Breast epithelium (tissue), 4 donors: ENCODE measurements at places on chromosomes 2 and 18. TPM values are rescaled to one million over a fixed set of nuclear protein-coding genes. Genes with fewer than 3 reads are reported as not detected.

DNA sequence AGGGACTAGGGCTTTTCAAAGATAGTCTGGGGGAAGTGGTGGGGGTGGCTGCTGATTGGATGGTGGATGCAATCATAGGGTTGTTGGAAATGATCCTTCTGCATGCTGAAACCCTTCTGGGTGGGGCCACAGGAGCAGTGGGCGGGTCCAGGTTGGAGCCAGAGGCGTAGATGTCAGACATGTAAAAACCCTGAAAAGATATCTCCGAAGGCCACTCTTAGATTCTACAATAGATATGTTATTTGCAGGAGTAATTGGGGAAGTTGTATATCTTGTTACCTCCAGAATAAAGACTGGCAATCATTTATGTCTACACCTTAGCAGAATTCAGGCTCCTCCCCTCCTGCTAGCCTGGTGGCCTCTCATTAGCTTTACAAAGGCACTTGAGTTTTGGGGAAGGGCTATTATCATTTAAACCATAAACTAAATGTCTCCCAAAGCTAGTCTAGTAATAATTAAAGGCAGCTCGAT is 8.2 kb upstream of the FAM98A start:
- no peak overlapping the region for H3K27ac ChIP-seq
- H3K36me3 ChIP-seq: no peaks in the 10 kb centered on the region
- no peak for DNase-seq

DNA sequence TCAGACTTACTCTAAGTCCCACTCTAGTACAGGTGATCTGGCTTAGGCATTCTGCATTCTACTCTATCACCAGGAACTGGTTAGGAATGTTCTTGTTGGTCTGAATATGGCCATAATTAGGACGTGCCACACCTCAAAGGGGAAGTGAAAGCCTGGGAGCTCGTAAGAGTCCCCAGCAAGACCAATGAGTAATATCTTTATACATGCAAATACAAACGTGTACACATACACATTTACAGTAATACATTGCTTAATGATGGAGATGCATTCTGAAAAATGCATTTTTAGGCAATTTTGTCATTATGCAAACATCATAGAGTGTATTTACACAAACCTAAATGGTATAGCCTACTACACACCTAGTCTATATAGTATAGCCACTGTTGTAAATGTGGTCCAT is 19.5 kb upstream of the ERCC3 start:
- no peaks in the 10 kb centered on the region for H3K4me1 ChIP-seq
- no peaks in the 10 kb centered on the region for H3K36me3 ChIP-seq
- H3K4me3 ChIP-seq: no peak overlapping the region

DNA sequence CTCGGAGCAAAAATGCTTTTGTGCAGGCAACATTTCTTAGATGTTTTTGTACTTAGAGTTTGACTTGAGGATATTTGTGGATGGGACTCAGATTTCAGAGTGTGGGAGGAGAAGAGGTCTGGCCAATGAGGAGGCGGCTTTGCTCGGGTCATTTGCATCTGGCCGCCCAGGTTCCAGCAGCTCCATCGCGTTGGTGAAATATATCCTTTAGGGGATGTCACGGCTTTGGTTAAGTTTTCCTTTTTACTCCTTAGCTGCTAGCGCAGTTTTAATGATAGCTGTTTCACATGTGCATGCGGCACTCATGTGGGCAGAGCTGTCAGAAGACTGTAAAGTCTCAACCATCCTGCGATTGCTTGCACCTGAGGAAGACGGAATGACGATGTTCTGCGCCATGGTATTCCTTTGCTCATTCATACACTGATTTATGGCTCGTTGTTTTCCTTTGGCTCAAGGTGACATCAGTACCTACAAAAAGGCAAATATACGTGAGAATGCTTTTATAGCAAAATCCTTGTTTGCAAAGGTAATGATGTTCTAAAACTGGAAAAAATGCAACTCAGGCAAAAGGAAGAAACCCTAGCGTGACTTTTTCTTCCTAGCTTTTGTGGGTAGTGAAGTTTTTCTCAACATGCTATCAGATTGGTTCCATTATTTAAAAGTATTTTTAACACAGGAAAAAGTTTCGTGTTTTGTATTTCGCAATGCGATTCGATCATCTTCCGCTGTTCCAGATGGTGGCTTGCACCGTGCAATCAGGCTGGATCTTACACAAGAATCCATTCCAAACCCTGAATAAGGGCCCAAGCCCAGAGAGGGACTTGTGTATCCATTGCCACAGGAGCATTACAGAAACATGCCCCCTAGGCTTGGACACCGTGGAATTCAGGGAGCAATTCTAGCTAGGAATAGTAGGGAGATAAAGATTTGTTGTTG is 70.5 kb upstream of the ZNF516 start:
- no peaks in the 10 kb centered on the region for H3K27me3 ChIP-seq
- peak overlapping the region; percentile 29 for H3K4me3 ChIP-seq
- no peaks in the 10 kb centered on the region for H3K36me3 ChIP-seq

GRCh38 chr2:21046506-21046905 is 2.6 kb upstream of the APOB start:
- DNase-seq: no peak
- H3K4me3 ChIP-seq: no peak overlapping the region
- H3K36me3 ChIP-seq: no peaks in the 10 kb centered on the region
- no peaks in the 10 kb centered on the region for H3K27me3 ChIP-seq
- H3K27ac ChIP-seq: no peak overlapping the region

DNA sequence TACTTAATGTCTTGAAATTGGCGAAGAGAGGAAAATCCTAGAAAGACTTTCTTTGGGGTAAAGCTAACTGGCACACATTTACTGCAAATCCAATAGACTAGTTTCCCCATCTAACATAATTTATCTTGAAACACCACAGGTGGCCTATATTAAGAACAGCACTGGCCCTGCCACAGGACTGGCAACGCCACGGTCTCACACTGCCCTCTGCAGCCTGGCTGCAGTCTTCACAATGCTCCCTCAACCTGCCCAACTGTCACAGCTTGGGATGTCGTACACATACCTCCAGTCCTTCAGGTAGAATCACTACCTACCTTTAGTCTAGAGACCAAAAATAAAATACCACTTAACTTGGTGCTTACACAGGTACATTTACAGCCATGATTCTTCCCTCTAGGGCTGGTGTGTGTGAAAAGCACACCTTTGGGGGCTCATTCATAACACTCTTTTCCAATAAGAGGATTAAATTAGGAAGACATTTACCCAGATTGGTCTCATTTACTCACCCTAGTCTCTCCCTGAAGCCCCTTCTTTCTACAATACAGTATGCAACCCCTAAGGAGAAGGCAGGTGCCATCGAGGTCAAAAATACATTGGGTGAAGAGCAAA is 222.2 kb downstream of the C1D start:
- no peaks in the 10 kb centered on the region for H3K4me1 ChIP-seq
- no peaks in the 10 kb centered on the region for H3K27me3 ChIP-seq
- no peaks in the 10 kb centered on the region for H3K36me3 ChIP-seq
- no peak overlapping the region for H3K27ac ChIP-seq
- peak; percentile 62 for DNase-seq
- no peak overlapping the region for H3K4me3 ChIP-seq

DNA sequence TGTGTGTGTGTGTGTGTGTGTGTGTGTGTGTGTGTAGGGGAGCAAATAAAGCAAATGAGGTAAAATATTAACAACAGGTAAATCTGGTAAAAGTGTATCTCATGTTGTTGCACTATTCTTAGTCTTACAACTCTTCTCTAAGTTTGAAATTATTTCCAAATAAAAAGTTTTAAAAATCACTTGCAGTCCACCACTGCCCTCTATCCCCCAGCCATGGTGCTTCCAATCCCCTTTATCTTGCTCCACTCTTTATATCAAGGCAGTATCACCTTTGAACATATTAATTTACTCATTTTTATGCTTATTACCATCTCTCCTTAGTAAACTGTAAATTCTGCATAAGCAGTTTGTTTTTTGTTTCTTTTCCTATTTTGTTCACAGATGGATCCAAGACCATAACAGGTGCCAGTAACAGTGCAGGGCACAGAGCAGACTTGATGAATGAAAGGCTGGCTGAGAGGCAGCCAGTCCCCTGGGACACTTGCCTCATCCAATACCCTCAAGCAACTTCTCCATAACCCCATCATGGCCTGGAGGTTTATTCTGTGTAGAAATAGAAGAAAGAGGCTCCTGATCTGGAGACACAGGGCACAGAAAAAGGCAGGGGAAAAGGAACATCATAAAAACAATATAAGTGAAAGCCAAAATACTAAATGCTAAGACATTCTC is 67.6 kb downstream of the LDAH start:
- no peak overlapping the region for H3K4me3 ChIP-seq
- H3K4me1 ChIP-seq: no peaks in the 10 kb centered on the region
- no peak for DNase-seq
- no peaks in the 10 kb centered on the region for H3K36me3 ChIP-seq
- no peak overlapping the region for H3K27ac ChIP-seq

ST6GAL2 gene
- 2.8 TPM for total RNA-seq

TMEFF2 gene
- total RNA-seq: not detected

CSRNP3 gene
- 2.0 TPM for total RNA-seq

EPB41L3 gene
- 35.4 TPM for total RNA-seq

SLC14A1 gene
- total RNA-seq: 0.64 TPM
